ENCODE measurements at places on chromosomes 16 and 17.

DNA sequence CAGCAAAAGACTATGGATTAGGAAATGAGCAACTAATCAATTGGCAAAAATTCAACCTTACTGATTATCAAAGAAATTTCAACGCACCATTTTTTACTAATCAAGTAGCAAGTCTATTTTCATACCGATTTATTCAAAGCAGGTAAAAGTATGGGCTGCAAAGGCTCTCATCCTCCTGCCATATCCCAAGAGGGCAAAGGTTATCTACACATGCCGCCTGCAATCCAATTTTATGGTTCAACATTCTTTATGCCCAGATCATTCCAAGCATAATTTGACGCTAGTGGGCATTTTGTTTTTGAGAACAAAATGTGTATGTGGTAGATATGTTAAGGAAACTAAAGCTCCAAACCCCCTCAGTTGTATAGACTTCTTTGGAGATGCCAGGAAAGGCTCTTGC, 270.6 kb downstream of the MAF start:
- no peak for DNase-seq

GRCh38 chr17:60802377-60802776, 124.7 kb downstream of the BCAS3 start:
- DNase-seq = no peak

- no peak for DNase-seq
Observed at GRCh38 chr17:42270596-42270995, 5.6 kb downstream of the STAT5B start.

DNA sequence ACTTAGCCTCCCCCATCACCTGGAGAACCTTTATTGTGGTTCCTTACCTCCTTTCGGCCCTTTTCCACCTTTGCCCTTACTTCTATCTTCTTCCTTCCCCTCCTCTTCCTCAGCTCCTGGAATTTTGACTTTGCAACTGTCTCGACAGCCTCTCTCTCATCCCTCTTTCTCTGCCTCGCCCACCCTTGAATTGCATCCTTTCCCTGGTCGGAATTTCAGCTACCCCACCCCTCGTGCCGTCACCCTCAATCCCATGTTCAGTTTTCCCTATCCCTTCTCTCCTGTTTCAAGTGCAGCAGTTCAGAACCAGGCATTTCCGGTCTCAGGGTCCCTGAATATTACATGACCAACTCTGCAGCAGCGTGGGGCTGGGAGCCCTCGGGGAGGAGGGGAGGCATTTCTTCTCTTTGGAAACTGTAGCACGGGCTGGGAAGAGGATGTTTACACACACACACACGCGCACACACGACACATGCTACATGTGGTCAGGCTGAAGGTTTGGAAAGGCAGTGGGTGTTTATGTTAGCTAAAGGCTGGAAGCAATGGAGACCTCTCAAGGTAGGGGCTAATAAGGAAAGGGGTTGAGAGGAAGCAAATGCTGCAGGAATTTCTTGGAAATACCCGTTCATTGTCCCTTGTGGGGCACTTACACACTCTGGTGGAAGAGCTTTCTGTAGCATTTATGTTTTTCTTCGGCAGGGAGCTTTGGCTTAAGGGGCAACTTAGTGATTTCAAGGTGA, 971 bp downstream of the MINK1 start:
- DNase-seq = no peak

- DNase-seq = no peak
Observed at GRCh38 chr17:83007504-83008185, 71.8 kb upstream of the METRNL start.

- DNase-seq = peak; percentile 62
Observed at GRCh38 chr17:57833179-57833939, 16.5 kb downstream of the MRPS23 start.

GRCh38 chr16:86239381-86239780, 270.9 kb upstream of the FOXF1 start:
- no peak for DNase-seq

DNA sequence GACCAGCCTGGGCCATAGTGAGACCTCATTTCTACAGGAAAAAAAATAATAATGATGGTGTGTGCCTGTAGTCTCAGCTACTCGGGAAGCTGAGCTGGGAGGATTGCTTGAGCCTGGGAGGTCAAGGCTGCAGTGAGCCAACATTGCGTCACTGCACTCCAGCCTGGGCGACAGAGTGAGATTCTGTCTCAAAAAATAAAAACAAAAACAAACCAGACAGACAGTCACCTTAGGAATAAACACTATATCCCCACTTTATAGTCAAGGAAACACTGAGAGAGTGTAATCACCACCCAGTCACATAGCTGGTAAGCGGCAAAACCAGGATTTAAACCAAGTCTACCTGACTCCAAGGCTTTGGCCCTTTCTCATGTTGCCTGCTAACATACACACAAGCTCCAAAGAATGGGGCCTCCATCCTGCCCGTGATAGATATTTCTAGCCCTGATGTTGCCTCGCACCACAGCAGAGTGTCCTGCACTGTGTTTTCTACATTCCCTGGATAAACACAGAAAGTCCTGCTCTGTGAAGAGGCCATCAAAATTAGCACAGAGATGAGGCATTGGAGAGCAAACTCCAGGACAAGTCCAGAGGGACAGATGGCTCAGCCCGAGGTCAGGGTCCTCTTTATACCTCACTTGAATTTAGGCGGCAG, 66.1 kb upstream of the SMURF2 start:
- no peak for DNase-seq

DNA sequence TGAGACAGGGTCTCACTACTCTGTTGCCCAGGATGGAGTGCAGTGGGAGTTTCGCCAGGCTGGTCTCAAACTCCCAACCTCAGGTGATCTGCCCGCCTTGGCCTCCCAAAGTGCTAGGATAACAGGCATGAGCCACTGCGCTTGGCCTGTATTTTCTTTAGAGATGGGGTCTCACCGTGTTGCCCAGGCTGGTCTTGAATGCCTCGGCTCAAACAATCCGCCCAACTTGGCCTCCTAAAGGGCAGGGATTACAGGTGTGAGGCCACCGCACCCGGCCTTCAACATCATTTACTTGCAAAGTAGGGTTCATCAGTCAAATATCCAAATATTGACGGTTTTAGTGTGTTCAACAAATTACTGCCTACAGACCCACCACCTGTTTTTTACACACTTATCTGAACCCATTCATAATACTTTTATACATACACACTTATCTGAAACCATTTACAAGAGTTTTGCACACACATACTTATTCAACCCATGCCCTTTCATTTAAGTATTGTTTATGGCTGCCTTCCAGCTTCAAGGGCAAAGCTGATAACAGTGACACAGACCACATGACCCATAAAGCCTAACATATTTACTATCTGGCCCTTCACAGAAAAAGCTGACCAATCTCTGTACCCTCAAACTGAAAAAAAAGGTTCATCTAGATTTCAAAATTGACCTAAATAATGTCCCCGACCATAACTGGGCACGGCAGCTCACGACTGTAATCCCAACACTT, 11.9 kb downstream of the TMEM170A start:
- no peak for DNase-seq

GRCh38 chr17:34382621-34383124, 19.6 kb upstream of the CCL1 start:
- peak; percentile 37 for DNase-seq

DNA sequence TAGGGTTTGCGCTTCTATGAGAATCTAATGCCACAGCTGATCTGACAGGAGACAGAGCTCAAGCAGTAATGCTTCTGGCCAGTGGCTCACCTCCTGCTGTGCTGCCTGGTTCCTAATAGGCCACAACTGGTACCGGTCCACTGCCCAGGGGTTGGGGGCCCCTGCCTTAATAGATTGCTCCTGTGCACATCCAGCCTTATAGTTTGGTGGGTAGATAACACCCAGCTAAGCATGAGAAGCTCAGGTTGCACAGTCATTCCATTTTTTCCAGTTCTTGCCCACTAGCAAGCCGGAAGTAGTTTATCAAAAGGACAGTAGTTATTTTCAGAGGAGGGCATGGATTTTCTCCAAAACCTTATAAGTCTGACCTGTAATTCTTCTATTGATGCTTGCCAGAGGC, 7.6 kb downstream of the KRTAP1-5 start:
- no peak for DNase-seq

DNA sequence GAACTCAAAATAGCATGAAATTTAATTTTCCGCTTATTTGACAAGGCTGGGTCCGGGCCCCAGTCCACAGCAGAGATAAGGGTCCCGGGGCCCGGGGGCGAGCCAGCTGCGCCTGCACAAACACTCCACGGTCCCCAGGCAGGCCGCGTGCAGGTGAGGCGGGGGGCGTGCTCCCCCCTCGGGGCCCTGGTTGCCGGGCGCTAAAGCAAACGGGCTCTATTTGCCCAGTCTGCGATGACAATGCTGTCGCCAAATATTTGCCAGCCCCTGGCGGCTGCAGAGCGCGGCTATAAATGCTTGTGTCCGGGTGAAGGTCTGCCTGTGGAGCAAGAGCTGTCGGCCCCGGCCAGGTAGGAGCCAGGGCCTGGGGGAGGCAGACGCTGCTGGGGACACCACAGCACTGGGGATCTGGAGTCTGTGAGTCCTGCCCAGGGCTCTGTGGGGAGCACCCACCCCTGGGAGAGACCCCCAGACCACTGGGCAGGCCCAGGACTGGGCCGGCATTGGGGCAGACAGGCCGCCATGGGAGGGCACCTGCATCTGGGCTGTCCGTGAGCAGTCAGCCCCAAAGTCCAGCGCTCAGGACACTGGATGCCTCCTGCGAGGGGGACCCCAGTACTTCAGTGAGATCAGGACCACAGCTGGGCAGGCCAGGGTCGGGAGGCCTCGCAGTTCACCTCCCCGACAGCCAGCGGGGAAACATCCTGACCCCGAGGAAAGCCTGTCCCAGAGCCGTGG, at the start of gene PERCC1:
Gene PERCC1, plus strand, starts transcription at position 320 of the 738 bp plus-strand sequence. CDS start 1,516 bp downstream, outside the sequence.
- DNase-seq = no peak

All from stimulated activated CD4-positive, alpha-beta T cell treated with anti-CD3 and anti-CD28 coated beads, Interleukin-4, amount 100 ng/mL, for 48 hours (primary cell).